CD4-positive, alpha-beta T cell treated with Interleukin-6 at 100 ng/mL for 8 hours (primary cell): ENCODE measurements at places on chromosomes 7 and 10.
A peak's percentile ranks its signal among the peaks of the same experiment; 100 is the strongest.

GRCh38 chr10:78604721-78605120, 464.0 kb upstream of the ZMIZ1 start:
- DNase-seq = no peak

- DNase-seq = peak; percentile 52
Observed at GRCh38 chr7:5596046-5596895, 172.6 kb upstream of the TNRC18 start.

GRCh38 chr10:10527861-10528562, 489.7 kb upstream of the CELF2 start:
- DNase-seq = no peak

DNA sequence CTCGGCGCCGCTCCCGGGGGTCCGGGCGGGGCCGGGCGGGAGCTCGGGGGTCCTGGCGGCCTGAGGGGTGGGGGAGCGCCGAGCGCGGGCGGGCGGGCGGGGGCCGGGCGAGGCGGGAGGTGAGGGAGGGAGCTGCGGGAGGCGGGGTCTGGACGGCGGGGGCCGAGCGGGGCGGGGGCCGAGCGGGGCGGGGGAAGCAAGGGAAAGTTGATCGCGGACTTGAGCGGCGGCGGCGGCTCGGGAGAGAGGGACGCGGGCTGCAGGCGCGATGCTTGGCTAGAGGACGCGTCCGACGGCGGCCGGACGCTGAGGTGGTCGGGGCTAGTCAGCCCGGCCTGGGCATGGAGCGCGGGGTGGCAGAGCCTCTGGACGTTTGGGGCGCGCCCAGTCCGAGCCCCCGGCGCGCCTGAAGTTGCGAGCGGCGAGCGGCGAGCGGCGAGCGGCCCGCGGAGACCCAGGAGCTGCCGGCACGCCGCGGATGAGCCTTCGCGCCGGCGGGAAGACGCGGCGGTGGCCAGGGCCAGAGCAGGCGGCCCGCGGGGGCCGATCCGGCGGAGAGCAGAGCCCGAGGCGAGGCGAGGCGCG, at the start of gene CDH23:
TSS of gene CDH23 (plus strand) at position 210 of the 585 bp plus-strand sequence. CDS start 42,912 bp downstream, outside the sequence.
- DNase-seq = no peak

- no peak for DNase-seq
Observed at GRCh38 chr10:60807499-60807898, 29.2 kb downstream of the CDK1 start.

DNA sequence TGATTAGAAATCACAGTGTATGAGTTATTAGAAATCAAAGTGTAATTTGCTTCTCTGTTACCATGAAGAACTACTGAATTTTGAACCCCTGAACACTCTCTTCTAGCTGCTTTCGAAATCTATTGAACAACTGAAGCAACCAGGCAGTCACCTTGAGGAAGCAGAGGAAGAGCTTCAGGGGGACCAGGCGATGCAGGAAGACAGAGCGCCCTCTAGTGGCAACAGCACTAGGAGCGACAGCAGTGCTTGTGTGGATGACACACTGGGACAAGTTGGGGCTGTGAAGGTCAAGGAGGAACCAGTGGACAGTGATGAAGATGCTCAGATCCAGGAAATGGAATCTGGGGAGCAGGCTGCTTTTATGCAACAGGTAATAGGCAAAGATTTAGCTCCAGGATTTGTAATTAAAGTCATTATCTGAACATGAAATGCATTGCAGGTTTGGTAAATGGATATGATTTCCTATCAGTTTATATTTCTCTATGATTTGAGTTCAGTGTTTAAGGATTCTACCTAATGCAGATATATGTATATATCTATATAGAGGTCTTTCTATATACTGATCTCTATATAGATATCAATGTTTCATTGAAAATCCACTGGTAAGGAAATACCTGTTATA, 170.7 kb downstream of the HDAC9 start:
- peak; percentile 39 for DNase-seq

DNA sequence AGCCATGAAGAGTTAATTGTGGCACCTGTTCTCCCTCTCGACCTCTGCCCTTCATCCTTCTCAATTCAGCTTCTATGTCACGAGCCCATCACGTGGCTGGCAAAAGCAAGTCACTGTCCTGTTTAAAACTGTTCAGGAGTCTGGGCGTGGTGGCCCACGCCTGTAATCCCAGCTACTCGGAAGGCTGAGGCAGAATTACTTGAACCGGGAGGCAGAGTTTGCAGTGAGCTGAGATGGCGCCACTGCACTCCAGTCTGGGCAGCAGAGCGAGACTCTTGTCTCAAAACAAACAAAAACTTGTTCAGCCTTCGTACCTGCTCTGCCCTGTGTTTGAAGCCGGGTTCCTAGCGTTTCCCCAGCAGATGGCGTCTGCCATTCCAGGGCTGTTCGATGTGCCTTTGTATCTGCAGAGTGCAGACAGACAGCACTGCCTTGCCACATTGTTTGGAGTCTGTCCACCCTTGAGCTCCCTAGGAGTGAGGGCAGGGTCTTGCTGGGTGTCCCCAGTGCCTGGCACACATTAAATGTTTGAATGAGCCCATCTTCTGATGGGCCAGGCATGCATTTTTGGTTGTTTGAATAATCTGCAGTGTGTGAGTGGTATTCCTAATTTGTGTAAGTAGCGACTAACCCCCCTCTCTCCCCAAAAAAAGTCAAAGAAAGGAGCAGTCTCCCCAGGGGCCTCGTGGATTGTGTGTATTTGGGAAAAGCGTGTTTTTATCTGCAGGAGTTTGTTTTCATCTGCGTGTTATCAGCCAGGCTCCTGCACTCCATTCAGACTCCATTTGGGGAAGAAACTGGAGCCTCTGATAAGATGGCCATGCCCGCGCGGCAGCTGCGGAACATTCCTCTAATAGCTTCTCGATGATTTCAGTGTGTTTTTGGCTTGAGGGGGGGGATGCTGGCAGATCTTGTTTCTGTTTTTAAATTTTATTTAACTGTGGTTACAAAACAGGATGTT, 61.2 kb downstream of the DNAJB6 start:
- no peak for DNase-seq

DNA sequence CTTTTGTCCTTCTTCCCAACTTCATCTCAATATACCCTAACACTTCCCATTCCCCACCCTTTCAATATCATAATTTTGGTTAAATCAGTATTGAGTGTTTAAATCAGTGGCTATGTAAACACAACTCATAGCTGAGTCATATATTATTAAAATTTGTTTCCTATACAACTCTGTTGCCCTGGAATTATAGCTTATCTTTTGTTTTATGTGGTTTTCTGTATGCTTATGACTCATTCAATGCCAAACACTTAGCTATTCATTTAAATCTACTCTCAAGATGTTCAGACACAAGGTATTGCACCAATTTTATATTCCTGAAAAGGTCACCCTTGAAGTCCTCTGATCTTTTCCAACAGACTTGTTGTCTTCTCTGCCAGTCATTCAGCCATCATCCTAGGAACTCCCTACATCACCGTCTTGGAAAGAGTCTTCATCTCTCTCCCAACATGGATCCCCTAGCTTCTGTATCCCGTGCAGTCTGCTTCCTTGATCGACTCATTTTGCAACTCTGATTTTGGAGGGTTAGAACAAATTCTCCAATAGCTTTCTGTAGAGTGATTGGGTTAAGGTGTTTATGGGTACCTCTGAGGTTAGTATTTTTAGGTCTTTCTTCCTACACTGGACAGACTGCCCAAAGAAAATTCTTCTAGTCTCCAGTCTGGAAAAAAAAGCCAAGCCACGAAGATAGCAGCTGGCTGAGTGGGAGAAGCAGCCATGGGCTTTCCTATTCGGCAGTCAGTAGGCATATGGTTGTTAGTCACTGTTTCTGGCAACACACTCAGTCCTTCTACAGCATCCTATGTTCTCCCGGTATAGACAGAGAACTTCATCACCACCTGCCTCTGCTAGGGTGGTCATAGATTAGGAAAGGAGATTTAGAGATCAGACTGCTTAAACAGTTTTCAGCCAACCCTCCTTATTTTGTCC, 102.1 kb downstream of the CRPPA start:
- DNase-seq = no peak

- DNase-seq = no peak
Observed at GRCh38 chr10:114930320-114930719, 7.7 kb upstream of the TRUB1 start.

DNA sequence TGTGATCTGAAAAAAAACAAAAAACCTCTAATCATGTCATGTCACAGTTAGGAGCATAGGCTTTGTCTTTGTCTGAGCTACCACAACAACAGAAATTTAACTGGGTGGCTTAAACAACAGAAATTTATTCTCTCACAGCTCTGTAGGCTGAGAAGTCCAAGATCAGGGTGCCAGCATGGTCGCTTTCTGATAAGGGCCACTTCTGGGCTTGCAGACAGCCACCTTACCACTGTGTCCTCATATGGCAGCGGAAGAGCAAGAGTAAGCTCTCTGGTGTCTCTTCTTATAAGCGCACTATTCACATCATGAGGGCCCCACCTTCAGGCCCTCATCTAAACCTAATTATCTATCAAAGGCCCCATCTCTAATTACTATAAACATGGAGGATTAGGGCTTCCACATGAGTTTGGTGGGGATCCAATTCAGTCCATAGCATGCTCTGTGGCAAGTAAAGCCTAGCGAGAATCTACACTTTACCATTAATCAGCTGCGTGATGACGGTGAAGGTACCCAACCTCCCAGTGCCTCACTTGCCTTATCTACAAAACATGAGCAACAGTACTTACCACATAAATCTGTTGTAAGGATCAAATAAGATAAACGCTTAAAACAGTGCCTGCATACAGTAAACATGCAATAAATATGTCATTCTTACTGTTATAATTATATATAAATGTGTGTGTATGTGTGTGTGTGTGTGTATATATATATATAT, 17.3 kb downstream of the ZNF438 start:
- DNase-seq = no peak

DNA sequence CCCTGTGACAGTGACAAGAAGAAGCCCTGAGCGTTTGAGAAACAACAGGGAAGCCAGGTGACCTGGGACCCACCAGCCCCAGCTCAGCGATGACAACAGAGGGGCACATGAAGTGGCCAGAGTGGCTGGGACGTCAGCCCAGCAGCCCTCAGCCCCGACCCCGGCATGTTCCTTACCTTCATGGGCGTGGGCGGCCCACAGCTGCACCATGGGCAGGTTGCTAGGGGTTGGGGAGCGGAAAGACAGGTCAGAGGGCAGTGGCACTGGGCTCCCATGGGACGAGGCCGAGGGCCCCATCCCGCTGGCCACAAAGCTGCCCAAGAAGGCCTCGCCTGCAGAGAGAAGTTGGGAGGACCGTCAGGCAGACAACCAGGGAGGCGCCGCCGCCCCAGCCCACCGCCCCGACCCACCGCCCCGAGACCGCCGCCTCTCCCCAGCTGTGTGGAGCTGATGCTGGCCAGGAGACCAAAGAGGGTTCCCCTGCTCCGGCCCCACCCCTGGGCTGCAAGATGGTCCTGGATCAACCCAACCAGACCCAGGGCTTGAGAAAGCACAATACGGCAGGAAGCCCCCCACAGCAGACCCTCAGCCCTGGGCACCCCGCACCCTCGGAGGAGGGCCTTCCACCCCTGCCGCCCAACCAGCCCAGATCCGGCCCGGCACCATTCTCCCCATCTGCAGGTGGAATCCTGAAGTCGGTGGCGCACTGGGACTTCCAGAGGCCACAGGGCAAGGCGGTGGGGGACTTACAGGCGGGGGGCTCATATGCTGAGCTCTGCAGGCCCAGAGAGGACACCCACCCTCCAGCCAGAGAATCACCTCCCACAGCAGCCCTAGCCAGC, 29.1 kb downstream of the TNRC18 start:
- DNase-seq = no peak

DNA sequence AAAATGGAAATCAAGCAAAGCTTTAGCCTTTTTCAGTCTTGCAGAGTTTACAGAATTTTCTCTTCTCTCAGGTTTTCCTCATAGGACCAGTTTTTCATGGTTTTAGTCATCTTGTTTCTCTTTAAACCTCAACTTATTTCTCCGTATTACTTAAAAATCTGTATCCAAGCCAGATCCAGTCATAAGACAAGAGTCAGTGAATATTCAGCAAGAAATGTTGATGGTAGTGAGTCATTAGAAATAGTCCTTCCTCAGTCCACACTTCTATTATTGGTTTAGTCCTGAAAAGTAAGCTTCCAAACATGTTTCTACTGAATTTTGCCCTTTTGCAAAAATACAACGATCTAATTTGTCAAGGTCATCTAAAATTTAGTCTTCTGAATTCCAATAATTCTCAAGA, 107.0 kb downstream of the VIM start:
- DNase-seq = no peak

- DNase-seq = no peak
Observed at GRCh38 chr10:24465124-24465874, 256.4 kb downstream of the KIAA1217 start.

DNA sequence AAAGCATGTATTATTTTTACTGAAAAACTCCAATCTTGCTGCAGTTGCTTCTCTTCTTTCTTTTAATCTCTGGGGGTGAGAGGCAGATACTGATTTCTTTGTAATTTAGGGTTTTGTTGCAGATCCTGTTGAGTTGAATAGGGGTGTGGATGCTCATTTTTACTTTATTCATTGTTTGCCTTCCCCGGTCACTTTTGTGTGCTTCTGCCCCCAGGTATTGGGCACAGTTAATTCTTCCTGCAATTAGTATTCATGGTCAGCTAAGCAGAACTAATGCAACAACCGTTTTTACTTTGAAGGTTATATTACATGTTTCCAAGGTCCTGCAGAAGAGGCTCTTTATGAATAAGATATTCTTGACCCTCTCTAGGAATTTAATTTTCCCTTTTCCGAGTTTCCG, 96.4 kb downstream of the BUB3 start:
- no peak for DNase-seq

DNA sequence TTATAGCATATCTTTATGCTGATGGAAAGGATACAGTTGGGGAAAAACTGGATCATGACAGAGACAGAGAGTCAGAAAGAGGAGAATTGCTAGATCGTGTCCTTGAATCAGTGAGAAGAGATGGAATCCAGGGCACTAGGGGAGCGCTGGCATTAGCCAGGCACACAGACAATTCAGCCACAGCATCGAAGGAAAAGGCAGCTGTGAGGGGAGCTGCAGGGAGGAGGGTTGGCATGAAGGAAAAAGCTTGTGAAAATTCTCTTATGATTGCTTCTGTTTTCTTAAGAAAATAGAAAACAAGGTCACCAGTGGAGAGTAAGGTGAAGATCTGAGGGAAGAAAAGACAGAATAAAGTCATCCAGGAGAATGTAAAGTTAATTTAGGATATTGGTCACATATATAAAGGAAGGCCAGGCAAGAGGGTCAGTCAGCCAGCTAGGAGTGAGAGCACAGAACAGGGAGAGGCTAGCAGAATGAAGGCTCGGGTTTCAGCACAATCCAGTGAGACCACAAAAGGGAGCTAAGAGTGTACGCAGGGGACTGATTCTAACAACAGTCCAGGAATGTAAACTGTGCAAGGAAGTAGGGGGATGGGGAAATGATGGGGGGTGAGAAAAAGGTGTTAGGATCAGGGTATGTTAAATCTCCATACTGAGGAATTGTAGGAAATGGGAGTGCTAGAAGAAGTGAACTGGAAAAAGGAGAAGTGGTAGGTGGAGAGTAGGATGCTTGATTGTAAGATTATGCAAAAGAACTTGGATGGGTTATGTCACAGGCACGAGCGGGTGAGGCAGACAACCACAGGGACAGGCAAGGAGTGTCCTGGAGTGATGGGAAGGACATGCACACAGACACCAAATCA, 112.0 kb downstream of the RNF32 start:
- no peak for DNase-seq

- no peak for DNase-seq
Observed at GRCh38 chr7:157269341-157270059, 67.3 kb upstream of the DNAJB6 start.
